DMS53 (cell line): ENCODE measurements at places on chromosomes 5 and 9.

GRCh38 chr5:173869316-173869715, 18.8 kb upstream of the CPEB4 start:
- no peak for DNase-seq

DNA sequence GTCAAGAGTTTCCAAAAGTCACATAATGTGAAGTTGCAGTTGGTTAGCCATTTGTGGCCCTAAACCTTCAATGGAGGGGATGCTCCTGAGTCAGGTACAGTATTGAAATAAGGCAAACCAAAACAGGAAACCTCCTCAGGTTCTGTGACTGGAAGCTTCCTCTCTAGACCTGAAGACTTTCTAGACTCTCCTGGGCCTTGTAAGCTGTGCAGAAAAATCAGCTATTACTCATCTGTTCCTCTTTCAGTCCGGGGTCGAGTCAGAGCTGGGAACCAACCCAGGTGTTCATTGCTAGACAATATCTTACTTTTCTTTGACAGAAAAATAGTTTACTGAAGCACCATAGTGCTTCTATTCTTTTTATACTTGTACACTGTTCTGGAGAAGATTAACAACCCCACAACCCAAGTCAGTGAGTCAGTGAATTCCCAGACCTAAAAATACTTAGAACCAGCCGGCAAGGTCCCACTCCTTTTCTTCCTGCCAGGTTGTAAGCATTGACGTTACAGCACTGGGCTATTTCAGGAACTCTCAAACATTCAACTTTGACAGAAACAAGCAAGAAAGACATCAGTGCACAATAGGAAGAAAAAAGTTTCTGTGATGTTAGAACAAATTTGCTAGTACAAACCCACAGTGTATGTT, 47.3 kb downstream of the FSTL4 start:
- no peak for DNase-seq

DNA sequence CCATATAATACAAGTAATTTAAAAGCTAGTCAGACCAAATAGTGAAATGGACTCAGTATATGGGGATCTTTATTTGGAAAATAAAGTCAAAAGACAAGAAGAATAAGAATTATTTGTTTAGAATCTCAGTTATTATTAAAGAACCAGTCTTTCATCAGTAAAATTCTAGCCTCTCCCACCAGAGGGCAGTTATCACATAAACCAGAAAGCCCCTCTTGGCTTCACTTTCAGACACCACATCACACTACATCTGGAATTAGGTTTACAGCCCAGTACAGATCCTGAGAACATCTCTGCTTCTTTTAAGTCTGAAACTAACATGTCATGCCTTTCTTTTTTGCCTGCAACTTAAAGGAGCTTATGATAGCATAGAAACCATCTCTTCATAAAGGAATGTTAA, 12.2 kb upstream of the HSPB3 start:
- DNase-seq = peak; percentile 44

DNA sequence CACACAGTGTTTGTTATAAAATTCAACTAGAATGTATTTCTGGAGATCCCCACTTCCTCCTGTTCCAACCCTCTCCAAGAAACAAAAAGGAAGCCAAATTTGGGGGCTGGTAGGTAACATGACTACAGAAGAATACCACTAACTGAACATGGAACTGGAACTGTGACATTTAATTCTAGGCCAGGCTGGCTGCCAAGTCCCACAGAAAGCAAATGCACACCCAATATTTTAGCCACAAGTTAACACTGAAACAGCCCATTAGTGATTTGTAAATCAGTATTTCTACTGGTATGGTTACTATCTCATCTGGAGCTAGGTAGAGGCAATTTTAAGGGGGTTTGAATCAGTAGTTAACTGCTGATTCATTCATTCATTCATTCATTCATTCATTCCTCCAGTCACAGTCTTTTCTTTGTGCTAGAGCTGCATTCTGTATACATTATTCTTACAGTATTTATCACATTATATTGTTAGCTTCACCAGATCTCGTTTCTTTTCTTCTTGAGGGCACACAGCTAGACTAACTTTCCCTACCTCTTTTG, 131.7 kb upstream of the GDNF start:
- DNase-seq = no peak

DNA sequence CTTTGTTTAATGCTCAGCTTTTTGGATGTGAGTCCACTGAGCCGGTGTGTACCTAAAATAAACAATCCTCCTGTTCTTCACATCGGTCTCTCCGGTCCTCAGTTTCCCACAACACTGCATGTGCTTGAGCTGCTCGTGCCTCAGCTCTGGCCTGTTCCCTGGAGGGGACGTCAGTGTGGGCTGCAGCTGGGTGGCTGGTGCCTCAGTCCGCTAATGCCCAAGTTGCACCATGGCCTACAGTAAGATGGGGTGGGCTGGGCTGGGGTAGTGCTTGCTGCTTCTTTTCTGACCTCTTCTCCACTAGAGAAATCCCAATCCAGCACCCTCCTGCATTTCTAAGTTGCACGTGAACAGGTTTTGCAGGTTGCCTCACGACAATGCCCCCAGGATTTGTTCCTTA, 595 bp upstream of the BTNL9 start:
- no peak for DNase-seq

- DNase-seq = no peak
Observed at GRCh38 chr5:42761791-42762190, 5.2 kb downstream of the CCDC152 start.

- DNase-seq = no peak
Observed at GRCh38 chr5:109252731-109253130, 157.0 kb downstream of the PJA2 start.

- peak; percentile 46 for DNase-seq
Observed at GRCh38 chr9:123561046-123561445, 205.0 kb downstream of the CRB2 start.

DNA sequence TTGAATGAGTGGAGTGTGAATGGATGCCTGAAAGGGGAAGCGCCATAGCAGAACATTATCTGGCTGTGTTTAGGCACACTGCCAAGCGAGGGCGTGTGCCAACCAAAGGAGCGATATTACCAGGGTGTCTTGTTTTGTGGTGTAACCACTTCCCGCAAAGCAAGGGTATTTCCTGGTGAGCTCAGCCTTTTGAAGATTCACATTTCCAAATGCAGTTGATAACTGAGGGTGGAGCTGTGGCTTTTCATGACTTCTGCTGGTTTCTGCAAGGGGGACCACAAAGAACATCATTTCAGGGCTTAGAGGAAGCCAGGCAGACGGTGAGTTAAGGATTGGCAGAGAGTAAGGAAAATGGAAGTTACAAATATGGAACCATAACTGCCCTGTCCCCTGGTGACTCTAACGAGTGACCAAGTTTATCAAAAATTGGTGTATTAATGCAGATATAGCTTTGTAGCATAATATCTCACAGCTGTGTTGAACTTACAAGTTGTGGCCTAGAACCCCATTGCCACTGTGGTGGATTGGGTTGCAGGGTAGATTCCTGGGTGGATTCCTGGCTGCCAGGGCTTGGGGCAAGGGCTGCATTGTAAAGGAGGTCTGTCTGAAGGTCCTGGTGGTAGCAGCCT, 71.4 kb downstream of the RALGPS1 start:
- DNase-seq = peak; percentile 55

GRCh38 chr5:66100851-66101250, 43.2 kb upstream of the SREK1 start:
- DNase-seq = no peak

DNA sequence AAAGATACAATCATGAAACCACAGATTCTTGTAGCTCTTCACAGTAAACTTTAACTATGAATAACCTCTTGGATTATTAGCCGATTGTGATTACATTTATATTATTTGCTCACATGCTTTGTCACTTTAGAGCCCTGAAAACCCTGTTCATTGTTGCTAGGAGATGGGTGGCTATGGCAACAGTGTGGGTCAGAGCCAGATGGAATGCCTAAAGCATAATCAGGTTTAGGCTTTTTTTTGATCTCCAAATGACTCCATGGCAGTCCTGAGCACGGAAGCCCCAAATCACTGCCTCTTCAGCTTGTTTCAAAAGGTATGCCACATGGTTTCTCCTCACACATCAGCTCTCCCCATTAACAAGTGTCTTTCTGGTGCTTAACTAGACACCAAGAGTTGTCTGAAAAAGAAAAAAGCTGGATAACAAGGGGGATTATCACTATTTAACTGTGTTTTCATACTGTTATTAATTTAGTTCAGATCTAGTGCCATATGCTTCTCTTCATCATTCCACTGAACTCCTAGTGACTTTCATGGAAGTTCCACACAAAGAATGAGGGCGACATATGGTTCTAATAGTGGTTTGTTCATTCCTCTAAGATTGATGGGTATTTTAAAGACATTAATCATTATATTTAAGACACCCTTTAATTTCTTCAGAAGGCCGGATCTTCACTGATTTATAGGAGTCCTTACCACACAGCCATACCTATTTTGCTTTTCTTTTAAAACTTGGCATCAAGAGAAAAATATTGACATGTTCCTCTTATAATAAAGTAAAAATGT, 88.8 kb upstream of the PAM start:
- peak; percentile 82 for DNase-seq

DNA sequence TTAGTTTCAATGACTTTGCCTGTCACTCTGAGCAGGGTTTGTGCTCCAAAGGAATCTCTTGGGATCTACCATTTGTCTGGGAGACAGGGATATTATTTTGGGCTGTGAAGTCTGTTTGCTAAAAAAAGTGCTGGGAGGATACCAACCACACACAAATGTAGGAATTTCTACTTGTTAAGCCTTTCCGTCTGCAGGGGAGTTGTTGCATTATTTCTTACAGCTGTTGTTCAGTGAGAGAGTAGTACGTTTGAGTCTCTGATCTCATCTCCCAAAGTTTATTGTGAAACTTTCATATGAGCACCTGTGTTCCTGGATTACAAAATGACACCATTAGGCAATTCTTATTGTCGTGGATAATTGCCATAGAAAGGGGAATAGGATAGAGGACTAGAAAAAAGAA, 78.3 kb upstream of the SEMA6A start:
- no peak for DNase-seq

DNA sequence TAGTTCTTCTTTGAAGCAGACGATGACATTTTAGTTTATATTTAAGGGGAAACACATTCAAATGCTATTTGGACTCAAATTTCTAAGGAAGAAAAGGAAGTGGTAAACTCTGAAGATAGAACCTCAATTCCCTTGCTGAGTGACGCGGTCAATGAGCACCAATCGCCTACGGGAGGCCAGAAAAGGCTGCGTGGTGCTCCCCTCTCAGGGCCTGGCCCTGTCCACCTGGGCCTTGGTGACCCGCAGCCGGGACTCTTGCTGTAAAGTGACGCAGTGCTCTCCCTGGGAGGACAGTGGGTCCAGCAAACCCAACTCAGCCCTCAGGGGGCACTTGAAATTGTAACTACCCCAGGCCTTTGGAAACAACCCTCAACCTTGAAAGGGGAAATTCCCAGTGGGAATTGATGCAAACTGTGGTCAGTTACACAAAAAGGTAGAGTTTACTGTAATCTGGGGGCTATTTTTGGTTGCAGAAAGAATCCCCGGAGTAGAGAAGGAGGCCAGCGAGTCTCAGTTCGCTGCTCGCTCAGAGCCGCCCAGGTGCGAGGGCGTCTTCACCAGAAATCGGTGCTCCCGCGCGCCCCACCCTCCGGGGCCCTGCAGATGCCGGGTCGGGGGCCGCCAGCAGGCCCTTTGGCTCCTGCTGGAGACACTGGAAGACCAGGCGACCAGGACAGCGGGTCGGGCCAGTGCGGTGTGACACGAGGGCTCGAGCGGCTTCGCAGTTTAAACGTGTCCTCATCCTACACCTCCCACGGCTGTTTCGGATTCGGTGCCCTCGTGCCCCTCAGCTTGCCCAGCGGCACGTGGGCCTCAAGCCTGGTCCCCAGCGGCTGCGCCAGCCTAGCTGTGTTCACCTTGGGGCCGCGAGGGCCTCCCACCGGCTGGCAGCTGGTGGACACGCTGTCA, 1.4 kb upstream of the ANKRD33B start:
- no peak for DNase-seq

- no peak for DNase-seq
Observed at GRCh38 chr5:151227918-151228447, 4.1 kb upstream of the CCDC69 start.

DNA sequence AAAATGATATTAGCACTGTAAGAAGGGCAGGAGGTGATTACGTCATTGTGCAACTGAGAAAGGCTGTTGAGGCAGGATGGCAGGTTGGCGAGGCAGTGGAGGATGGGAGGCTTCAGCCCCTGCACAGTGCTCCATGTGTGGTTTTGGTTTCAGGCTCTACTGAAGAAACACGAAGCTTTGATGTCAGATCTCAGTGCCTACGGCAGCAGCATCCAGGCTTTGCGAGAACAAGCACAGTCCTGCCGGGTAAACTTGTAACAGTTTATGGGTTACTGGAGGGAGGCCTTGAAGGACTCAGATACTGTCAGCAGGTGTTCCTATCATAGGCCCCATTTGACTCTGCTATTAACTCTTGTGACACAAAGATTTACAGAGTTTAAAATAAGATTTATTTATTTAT, 35.1 kb downstream of the SPTAN1 start:
- DNase-seq = no peak

DNA sequence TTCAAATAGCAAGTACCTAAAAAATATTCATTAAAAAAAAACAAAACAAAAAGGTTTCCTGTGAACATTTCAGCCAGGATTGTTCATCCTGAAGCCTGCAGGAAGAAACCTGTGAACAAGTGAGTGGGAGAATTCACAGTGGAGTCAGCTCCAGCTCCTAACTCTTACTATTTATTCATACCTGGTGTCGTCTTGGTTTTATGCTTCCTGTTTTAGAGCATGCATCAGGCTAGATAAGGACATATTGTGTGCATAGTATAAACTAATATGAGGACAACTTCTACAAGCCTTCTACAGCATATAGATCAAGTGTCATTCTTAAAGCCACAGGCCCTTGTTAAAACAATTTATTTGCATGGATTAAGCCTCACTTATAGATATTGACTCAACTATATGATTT, 169.9 kb downstream of the EFNA5 start:
- peak; percentile 49 for DNase-seq

- DNase-seq = no peak
Observed at GRCh38 chr5:142317753-142318152, 7.1 kb downstream of the SPRY4 start.

- DNase-seq = peak; percentile 3
Observed at GRCh38 chr9:116516456-116516855, 170.6 kb upstream of the TRIM32 start.

- DNase-seq = no peak
Observed at GRCh38 chr5:127551410-127552041, 34.1 kb downstream of the PRRC1 start.

DNA sequence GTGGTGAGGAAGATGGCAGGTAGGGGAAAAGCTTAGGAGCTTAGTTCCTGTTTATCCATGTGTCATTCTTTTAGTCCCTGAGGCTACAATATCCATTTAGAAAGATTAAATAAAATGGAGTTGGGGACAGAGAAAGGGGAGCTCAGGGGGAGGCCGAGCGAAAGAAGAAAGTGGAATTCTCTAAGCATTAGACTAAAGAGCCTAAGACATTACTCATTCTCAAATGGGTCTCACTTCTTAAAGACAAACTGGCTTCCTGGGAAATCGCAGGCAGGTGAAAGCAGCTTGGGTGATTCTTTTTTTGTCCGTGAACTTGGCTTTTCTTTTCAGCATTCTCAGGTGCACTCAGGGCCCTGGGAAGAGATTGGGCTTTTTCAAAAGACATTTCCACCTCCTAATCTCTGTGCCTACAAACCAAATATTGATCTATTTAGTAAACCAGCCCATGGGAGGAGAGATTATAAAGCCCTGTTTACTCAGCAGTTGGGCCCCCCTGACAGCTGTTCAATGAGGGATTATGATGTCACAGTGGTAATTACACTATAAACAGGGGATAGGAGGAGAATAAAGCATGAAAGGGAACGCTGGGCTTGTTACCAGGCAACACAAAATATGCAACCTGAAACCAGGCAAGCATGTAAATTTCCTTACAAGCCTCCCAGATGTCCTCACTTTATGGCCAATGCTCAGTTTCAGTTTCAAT, 584.0 kb downstream of the ACTL7B start:
- DNase-seq = peak; percentile 96

- no peak for DNase-seq
Observed at GRCh38 chr9:136011703-136012496, 50.7 kb upstream of the UBAC1 start.
